Activated naive CD4-positive, alpha-beta T cell (primary cell): ENCODE measurements at places on chromosomes 12 and 14.

GRCh38 chr12:107349008-107349747 is 255.8 kb upstream of the CRY1 start:
- no peak for DNase-seq

DNA sequence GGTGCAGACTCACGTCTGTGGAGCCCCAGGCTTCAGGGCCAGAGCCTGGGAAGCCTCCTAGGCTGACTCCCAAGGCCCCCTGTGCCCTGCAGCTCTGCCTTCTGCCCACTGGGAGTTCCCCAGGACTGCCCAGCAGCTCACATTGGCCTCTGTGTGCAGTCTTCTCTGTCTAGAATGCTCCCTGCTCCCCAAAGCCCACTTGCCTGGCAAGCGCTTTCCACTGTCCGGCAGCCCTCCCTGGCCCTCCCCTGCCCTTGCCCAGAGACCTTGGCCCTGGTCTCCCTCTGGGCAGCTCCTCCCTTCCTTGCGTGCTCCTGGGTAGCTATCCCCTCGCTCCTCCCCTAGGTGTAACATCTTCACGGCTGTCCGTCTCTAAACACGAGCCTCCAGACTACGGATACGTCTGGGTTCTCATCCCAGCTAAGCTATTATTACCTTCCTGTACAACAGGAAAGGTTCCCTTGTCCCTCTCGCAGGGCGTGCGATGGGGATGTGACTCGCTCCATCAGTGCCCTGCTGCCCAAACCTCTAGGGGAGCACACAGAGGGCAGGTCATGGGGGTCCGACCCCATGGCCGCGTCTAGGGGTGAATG is 325.5 kb upstream of the RTL1 start:
- DNase-seq: no peak

DNA sequence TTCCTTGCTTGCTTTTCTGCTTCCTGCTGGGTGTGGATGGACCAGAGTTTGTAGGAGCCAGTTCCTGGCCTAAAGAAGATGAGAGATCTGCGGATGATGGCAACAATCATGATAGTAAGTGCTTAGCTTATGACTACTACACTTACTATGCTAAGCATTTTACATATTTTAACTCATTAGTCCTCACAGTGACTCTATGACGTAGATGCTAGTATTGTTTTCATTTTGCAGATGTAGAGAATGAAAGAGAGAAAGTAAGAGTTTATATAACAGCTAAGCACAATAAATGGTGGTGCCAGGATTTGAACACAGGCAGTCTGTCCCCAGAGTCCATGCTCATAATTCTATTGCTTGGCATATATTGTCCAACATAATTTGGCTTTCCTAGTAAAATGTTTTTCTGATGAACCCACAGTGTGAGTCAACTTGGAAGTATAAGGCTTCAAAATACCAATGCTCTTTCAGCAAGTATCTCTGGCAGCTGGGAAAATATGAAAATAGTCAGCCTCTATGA is 363.2 kb upstream of the DDHD1 start:
- no peak for DNase-seq

- DNase-seq: no peak
These were observed 1.9 kb downstream of the TRIP11 start for GRCh38 chr14:92037989-92038388.

DNA sequence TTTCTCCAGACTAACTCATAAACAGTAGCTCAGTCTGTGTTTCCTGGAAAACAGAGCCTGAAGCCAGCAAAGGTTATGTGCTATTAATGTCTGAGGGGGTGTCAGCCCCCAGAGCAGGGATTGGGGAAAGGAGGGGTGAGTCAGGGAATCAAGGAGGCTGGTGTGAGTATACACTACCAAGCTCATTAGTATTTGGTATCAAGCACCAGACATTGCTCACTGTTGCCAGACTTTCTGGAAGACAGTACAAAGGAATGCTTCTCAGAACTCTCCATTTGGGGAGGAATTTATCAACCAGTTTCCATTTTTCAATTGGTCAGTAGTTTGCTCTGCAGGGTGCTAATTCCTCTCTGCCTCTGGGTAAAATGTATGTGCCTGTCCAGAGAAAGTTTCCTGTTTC is 443.4 kb downstream of the GLT1D1 start:
- DNase-seq: no peak

DNA sequence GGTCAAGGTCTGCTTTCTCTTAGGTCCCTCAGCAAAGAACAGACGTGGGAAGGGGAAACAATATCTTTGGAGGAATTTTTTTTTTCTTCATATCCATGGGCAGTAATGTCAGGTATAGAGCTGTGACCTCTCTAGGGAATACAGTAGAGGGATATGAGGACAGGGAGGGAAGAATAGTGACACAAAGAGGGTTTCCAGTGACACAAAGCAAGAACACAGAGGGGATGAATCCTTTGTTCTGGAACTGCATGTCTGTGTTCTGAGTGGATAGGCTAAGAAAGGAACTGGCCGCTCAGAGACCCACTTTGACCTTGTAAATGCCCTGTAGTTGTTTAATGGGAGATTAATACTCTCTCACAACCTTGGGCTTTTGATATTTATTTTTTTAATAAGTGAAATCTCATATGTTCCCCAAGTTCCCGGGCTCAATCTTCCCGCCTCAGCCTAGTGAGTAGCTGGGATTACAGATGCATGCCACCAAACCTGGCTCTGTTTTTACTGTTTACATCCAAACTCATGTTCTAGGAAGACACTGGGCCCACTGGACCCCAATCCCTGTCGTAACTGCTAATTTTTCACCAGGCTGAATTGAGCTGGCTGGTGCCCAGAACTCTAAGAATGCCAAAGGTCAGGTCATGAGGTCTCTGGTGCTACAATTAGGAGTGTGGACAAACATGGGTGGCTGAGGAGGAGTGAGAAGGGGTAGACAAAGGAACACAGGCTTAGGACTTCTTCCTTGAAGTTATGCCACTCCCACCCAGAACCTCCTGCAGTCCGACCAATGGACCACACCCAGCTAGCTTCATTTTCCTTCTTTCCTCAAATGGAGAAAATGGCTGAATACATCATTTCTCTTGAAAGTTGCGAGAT is 9.1 kb upstream of the PLEKHH1 start:
- DNase-seq: no peak

- no peak for DNase-seq
These were observed 11.9 kb downstream of the PRDM4 start for GRCh38 chr12:107749083-107749482.

DNA sequence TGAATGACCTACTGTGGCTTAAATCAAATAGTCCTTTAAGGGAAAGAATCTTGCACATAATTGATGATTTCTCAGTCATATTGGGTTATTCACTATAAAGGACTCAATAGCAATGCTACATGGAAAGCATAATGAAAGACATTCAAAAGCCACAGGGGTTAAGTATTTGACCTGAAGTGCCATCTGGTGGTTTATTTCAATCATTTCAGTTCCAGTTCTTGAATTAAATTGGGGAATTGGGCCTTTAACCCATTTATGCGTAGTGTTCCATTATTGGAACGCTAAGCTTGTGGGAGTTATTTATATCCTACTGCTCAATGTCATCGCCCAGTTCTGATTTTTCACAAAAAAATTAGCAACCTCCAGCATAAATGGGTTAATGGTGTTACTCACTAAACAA is 41.3 kb upstream of the C12orf71 start:
- no peak for DNase-seq

DNA sequence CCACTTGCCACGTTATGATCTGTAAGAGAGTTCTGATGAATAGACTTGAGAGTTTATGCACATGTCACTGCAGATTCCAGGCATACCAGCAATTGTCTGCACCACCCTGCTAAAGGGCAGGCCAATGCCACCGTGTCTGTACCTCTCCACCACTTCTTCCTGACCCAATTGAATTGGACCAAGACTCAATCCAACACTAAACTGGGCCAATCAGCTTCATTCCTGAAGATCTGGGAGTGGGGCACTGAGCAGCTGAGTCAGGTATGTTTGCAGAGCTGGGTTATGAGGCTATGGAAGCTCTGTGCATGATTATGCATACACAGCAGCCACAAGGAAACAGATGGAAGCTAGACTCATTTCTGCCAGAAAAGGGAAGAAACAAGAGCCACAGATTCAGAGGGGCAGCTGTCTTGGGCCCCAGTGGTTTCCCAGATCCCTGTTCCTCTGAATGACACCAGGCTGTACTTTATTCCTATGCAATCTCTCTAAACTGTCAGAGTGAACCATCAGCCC is 28.0 kb downstream of the DAO start:
- no peak for DNase-seq
